ENCODE measurements at places on chromosomes 6 and 20.

- DNase-seq: no peak
Observed at GRCh38 chr20:59466107-59466815, 138.1 kb upstream of the PHACTR3 start.

- no peak for DNase-seq
Observed at GRCh38 chr6:137816133-137816579, 50.9 kb upstream of the TNFAIP3 start.

- DNase-seq: no peak
Observed at GRCh38 chr6:167532410-167533288, 207.8 kb downstream of the TTLL2 start.

GRCh38 chr6:30465595-30466306 lies 23.6 kb upstream of the HLA-E start:
- no peak for DNase-seq

GRCh38 chr20:53940360-53940702 lies 130.1 kb downstream of the BCAS1 start:
- DNase-seq: no peak

- DNase-seq: no peak
Observed at GRCh38 chr6:158737710-158738615, 81.2 kb downstream of the EZR start.

- no peak for DNase-seq
Observed at GRCh38 chr20:63440366-63440955, 32.0 kb downstream of the KCNQ2 start.

- no peak for DNase-seq
Observed at GRCh38 chr6:166655251-166655650, 28.2 kb upstream of the RPS6KA2 start.
